ENCODE measurements at places on chromosomes 6 and 20. TPM values are rescaled to one million over a fixed set of nuclear protein-coding genes. Genes with fewer than 3 reads are reported as not detected.

DNA sequence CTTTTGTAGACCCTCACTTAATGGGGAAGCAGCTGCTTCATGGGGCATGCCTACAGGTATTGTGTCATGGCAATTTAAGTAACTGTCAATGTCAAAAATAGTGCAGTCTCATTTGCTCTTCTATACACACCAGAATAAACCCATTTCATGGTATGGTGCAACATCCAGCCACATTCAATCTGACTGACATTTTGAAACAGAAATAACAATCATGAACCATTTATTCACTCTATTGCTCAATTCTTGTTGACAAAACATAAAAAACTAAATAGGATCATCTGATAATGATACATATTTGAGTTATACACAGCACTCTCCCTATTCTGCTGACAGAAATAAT, 122.9 kb downstream of the MAP7 start:
- no peak for DNase-seq

The ELMO2 gene
- total RNA-seq, result 65.1 TPM

- no peak for DNase-seq
Observed at GRCh38 chr6:24775520-24776058, 852 bp downstream of the GMNN start.

The ADA gene
- 31.0 TPM for total RNA-seq

GRCh38 chr6:22827760-22828159, 258.4 kb downstream of the HDGFL1 start:
- no peak for DNase-seq

- DNase-seq, result no peak
Observed at GRCh38 chr6:110528101-110528929, 51.9 kb upstream of the SLC22A16 start.

DNA sequence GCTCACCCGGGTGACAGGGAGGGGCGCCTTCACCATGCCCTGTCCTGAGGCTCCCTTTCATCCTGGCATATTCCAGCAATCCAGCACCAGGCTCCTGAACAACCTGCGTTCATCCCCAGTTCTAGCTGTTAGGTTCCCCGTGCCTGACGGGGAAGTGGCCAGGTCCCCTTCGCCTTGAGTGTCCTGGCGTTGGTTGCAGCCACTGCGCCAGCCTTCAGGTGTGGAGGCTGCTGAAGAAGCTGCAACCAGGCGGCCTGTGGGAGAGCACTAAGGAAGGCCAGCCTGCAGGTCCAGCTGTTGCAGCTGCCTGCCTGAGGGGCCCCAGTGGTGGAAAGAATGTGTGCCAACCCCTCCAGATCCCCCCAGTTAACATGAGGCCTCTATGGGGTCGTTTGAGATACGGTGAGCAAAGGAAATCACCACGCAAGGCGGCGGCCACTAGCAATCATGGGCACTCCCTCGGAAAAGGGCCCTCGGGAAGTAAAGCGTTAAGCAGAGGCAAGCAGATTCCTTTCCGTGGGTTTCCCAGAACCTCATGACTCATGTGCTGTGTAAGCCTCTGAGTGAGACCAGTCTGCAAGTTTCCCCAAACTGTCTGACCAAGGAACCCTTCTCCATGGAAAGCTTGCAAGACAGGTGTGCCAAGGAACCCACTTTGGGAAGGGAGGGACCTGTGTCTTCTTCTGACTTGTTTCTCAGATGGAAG, 320.8 kb downstream of the TAF4 start:
- DNase-seq, result no peak

DNA sequence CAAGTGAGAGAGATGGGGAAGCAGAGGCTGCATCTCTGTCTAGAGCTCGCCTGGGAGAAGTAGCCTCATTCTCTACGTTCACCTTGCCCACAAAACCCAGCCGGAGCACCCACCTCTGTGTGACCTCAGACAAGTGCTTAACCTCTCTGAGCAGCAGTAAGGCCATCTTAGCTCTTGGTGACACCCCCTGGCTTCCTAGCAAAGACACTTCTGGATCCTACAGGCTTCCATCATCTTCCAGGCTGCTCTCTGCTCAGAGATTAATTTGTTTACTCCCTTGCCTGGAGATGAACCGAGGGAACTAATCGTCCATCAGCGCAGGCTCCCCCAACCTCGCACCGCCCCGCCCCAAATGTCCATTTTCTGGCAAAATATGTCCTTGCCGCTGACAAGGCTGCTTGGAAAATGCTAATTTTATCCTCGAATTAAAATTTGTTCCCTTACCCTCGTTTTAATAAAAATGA, 24.0 kb upstream of the CTNNBL1 start:
- DNase-seq, result no peak

The NOL4L gene
- 74.2 TPM for total RNA-seq

DNA sequence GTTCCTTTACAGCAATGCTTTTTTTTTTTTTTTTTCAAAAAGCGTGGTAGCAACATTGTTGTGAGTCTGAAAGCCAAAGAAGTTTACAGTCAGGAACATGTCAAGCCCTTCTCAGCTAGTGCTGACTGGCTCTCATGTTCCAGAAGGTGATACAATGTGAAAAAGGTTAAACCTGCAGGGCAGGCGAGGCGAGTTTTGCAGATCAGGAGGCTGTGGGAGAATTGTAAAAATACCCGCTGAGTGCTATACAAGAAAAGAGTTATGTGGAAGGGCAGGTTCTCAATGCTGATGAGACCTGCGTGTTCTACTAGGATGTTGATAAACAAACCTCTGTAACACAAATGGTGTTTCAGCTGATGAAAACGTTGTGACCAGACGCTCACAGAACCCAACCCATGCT, 30.9 kb upstream of the RPP40 start:
- no peak for DNase-seq

The OPRM1 gene
- total RNA-seq, result not detected

The ENPP5 gene
- total RNA-seq, result 0.89 TPM

DNA sequence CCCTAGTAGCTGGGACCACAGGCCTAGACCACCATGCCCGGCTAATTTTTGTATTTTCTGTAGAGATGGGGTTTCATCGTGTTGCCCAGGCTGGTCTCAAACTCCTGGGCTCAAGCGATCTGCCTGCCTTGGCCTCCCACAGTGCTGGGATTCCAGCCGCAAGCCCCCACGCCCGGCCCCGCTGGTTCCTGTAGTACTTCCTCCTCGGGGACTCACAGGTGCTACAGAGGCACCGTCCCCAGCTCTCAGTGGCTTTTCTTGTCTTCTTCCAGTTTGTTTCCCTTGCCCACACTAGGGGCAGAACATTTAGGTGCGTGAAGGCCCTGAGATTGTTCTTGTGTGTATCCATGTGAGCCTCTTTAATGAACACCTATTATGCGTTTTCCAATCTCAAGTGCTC, 773 bp upstream of the ZBP1 start:
- no peak for DNase-seq

- no peak for DNase-seq
Observed at GRCh38 chr6:33104887-33105286, 29.1 kb downstream of the HLA-DPB1 start.

- no peak for DNase-seq
Observed at GRCh38 chr6:153489479-153489878, 358.4 kb upstream of the RGS17 start.

The FAM83B gene
- not detected for total RNA-seq

DNA sequence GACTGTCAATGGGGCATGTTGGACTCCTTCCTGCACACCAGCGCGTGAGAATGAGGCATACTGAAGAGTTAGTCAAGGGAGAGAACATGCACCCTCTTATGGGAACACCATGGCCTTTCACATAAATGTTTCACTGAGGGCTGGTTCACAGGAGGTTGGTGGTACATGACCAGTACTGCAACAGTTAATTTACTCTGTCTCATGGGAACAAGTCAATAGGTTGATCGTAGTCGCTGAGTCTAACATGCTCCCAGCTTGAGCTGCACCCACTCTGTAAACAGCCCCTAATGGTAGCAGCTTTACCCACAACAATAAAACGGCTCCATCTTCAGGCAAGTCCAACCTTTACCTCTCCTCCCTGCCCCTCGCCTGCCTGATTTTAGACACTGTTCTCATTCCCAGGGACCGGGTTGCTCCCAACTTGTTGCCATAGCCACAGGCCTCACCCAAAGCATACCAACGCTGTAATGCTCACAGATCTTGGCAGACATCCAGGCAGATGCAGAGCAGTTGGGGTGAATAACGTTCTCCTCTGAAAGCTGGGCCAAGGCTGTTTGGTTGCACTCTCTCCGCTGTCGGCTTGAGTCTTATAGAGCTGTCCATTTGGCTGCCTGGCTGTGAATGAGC, 111.3 kb downstream of the LY86 start:
- no peak for DNase-seq

DNA sequence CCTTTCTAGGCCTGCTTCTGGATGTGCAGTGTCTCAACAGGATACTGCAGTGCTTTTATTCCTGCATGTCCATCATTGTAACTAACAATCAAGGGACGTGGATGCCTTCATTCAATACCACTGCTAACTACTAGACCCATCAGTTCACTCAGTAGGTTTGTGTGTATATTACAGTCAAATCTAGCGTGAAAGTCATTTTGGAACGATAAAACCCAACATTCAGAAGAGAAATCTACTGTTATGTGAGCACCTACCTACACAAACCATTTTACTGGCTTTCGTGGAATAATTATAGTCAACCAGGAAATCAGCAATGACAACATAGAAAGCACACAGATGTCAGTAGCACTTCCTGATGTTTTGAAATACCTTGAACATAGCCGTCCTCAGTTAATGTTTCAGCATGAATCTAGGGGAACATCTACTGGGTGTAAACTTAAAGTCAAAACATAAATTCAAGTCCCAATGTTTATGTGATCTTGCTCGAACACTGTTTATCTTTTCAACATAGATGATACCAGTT, 270.6 kb downstream of the FARS2 start:
- no peak for DNase-seq

DNA sequence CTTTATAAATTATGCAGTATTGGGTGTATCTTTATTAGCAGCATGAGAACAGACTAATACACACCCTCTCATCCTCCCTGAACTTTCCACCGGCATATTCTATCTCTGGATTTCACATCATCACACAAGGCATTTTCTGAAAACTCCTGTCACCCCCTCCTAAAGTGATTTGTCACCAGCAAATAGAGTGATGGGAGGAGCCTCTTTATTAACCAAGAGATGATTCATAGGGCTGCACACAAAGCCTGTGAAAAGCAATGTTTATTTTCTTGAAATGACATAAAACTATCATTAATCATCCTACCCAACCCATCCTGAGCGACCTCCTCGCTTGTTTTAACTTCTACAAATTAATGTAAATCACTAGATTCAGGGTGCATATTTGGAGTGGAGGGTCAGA, 394.7 kb upstream of the SULF2 start:
- DNase-seq, result no peak

DNA sequence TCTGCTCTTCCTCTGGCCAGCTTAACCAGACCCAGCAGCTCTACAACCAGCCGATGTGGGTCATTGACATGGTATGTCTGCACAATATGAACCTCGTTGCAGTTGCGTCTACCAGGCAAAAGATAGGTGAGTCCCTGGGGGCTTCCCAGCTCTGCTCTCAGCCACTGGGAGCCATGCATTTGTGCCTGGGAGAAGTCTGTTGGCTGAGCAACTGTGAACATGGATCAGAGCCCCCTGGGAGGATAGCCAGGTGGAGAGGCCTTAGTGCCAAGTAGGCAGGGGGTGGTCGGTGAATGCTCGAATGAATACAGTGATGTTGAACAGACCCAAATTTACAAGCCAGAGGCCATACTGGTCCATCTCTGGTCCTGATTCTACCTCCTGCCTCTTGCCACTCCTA, 30.6 kb downstream of the EFCAB8 start:
- DNase-seq, result no peak

The BLOC1S5 gene
- total RNA-seq, result 23.0 TPM

DNA sequence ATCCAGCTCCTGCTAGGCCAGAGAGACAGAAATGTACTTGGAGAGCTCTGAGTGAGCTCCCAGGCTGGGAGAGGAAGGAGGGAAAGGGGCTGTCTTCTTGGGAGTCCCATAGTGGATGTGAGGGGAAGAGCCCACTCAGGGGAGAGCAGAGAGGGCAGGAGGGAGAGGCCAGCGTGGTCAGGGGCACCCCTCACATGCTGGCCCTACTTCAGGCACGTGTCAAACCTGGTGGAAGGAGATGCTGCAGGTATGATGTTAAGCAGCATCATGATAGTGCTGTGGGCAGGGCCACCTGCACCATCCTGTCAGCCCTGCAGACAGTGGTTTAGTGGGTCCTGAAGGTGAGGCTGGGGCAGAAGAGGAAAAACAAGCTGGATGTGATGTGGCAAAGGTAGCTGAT, 265.4 kb upstream of the RNF24 start:
- DNase-seq, result no peak

DNA sequence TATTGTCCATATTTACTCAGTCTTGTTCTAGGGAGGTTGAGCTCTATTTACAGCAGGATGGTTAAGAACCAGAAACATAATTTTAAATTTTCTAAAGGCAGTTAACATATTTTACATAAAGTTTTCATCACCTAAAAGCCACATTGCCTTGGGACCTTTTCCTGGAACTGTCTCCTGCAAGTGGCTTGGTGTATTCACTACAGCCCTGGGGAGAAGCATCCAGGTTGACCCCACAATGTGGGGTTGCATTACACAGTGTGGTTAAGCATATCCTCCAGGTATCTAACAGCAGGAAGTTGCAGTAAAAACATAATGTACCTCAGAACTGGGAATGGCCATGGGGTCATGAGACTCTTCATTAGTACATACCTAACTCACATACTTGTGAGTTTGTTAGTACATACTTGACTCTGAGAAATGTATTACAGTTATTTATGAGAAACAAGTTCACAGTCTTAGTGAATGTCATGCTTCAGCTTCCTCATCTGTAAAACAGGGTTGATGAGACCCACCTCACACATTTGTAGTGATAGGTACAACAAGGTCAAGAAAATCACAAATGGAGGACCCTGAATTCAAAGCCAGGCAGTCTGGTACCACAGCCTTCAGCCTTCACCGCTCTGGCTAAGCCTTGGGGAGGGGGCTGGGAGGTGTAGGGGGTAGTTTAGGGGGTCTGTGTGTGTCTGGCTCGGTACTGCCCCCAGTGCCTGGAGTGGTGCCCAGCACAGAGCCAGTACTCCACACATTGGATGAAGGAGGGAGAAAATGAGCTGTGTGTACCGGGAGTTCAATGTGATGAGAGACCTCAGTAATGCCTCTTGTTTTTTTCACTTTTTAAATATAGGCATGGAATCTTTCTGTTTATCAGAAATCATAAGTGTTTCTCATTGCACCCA, 52.9 kb downstream of the KAT14 start:
- DNase-seq, result no peak

DNA sequence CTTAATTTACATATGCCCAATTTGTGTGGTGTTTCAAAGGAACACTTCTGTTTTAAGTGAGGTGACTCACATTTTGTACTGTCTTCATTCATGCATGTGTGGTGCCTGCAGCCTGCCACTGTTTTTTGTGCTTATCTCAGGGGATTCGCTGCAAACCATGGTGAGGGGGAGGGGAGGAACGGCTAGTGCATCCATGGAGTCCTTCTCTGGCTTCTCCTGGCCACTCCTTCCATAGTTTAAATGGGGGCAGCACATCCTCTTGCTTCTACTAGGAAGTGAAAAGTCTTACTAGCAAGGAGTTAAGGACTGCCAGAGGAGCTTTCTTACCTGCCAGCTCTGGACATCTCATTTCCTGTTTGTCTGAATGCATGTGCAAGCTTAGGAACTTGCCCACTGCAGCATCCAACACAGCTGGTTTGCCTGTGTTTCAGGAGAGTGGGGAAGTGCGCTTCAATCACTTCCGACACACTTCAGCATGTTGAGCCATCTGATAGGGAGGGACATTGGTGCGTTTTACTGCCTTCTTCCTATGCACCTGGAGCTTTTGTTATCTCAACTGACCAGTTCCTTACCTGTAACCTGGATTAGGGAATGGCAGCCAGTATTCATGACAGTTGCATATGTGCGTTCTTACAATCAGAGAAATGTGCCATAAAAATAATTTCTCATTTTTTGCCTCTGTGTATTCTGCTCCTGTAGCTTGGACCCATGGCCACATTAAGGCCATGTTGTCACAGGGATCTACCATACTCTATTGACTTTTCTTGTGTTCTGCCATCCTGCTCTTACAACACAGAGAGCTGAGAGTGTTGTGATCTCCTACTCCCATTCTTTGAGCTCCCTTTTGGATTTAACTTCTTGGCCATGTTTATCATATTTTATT, 211.3 kb downstream of the ARID1B start:
- DNase-seq, result no peak
